Cerebellum (tissue), 4 donors: ENCODE measurements at places on chromosomes 13 and 19. TPM values are rescaled to one million over a fixed set of nuclear protein-coding genes. Genes with fewer than 3 reads are reported as not detected.

GRCh38 chr19:12628040-12629022 is 17.6 kb downstream of the ZNF791 start:
- DNase-seq, result no peak

DNA sequence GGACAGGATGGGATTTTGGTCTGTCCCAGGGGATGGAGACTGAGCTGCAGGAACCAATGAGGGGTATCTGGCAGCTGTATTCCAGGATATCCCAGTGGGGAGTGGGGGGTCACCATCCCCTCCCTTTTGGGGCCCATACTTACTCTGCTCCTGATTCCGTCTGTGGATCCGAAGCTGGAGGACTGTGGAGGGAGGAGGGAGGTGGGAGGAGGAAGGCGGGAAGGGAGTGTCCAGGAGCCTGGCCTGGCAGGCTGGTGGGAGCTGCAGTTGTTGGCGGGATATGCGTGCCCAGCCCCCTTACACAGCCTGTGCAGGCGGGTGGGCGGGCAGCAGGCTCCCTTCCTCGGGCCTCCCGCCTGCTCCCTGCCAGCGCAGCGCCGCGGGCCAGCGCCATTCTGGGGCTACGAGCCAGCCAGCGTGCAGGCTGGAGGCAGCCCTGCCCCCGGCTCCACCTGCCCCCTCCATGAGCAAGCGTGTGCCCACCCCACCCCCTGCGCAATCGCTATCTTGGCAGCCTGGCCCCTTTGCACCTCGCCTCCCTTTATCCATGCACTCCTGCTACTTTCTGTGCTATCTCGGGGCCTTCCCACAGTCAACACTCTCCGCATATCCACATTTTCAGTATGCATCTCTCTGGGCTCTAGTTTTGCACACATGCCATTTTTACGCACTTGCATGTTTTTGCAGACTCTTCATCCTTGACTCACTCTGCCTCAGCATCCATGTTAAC is 2.8 kb downstream of the MAMSTR start:
- peak; percentile 78 for DNase-seq

DNA sequence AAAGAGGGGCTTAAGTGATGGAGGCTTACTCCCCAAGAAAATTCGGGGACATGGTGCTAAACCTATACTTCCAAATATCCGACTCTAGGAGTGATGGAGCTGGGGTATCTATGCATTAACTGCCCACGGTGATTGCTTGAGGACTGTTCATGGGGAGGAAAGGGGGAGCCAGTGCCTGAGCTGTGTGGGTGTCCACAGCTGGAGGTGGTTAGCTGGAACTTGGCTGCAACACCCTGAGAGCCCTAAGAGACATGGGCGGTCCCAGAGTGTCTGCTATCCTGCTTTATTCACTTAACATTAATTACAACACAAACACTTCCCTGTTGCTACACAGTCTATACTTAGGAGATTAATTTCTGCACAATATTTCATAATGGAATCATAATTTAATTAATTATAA is 28.1 kb upstream of the POMP start:
- DNase-seq, result no peak

- no peak for DNase-seq
Measured at GRCh38 chr13:24251525-24251924, 57.9 kb upstream of the C1QTNF9 start.

- DNase-seq, result peak; percentile 35
Measured at GRCh38 chr19:3507371-3508120, 1.4 kb downstream of the FZR1 start.

DNA sequence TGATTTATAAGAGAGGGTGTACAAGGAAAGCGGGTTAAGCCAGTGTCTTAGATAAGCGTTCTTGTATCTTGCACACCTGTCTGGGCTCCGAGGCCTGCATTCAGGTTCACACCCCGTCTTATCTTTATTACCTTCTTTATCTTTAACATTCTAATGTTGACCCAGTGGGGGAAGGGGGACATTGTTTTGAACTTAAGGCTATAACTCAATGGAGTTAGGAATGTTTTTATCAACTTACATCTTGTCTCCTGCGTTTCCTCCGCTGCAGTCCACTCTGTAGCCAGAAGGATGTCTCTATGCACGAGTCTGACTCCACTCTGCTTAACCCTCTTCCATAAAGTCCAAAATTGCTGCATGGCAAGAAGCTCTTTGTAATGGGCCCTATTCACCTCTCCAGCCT is 71.2 kb downstream of the FGF9 start:
- no peak for DNase-seq

DNA sequence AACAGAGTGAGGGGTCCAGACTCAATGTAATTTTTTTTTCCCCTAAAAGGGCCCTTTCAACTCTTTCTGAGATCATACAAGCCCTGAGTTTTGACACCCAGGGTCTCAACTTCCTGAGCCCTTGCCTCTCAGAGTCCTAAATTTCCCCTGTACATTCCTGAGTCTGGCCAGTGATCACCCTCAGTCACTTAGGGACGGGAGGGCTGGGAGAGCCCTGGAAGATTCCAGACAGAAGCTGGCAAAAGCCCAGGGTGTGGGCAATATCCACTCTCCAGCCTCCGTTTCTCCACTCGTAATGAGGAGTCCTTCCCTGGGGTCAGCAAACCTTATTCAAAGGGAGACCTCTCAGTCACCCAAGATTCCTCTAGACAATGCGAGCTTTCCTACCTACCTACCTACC is 1.6 kb downstream of the PPP1R13L start:
- DNase-seq, result no peak

GRCh38 chr19:42076380-42076944 is 496 bp downstream of the ZNF574 start:
- DNase-seq, result no peak

DNA sequence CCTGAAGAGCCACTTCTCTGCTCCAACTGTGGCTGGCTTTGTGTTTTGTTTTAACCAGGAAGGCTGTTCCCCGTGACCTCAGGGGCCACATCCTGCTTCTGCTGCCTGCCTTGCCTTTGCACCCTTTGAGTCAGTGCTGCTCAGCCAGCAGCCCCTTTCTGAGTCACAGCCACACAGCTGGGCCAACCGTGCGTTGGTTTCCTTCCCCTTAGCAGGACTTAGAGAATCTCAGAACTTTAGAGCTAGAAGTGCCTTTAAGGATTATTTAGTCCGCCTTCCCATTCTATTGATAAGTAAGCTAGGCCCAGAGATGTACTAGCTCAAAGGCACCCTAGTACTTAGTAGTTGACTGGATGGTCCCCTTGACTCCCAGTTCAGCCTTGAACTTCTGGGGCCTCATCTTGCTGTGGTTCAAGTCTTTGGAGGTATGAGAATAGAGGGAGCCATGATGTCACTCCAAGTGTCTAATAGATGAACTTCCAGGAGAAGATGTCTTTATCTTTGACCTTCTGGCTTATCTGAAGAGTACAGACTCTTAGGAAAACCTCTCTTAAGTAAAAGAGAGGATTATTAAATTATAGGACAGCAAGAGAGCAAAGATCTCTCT is 8.0 kb downstream of the RGCC start:
- DNase-seq, result no peak

Gene ZNF835
- 7.8 TPM for total RNA-seq

Gene SHANK1
- 19.3 TPM for total RNA-seq

Gene PGLYRP2
- total RNA-seq, result not detected

Gene PPP1R15A
- total RNA-seq, result 13.9 TPM

Gene MKNK2
- 19.7 TPM for total RNA-seq
